ENCODE measurements at places on chromosomes 2 and 18.
A peak's percentile ranks its signal among the peaks of the same experiment; 100 is the strongest.

GRCh38 chr2:110852541-110853263 is 120.3 kb downstream of the ACOXL start:
- no peak for DNase-seq

DNA sequence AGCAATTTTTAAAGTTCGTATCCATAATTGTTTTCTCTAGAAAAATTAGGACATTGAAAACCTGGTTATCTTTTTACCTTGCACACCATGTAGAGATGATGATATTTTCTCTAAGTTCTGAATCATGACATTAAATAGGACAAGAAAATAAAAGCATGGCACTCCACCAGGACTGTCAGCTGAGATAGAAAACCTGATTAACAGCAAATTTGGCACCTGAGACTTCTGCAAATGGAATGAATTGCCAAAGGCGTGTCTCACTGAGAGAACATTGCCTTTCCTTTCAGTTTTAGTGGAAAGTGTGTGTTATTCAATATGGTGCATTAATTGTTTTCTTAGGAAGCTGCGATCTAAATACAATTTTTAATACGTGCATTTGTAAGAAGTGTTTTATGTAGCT is 164.7 kb downstream of the LRRC30 start:
- DNase-seq, result no peak

DNA sequence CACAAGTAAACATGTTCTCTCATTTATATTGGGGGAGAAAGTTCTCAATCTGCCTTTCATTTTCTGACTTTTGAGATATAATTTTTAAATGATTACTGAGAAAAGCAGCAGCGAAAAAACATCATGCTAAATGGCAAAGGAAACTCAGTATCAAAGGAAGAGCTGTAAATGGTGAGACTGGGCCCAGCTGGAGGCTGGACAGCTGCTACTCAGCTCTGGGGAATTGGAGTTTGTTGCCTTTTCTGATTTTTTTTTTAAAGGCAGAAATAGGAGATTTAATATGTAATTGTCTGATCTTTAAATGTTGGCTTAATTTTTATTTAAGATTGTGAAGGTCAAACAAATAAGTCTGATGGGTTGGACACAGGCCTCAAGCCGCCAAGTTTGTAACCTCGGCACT is 137.1 kb upstream of the TACR1 start:
- no peak for DNase-seq

DNA sequence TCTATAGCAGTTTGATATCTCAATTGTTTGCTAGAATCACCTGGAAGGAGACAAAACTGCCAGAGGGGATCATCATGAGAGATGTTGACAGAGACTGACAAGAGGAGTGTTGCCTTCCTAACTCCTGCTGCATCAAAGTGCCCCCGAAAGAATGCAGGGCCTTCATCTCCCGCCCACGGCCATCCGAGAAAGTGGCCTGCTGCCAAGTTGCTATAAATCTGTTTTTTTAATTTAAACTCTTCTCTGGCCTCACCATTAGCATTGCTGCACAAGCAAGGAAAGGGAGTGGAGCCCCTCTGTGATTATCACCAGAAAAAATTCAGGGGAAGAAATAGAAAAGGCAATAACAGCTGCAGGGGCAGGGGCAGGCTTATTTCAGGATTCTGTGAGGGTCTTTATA is 238.1 kb upstream of the EPHA4 start:
- no peak for DNase-seq

GRCh38 chr2:71679491-71679890 is 226.1 kb downstream of the DYSF start:
- no peak for DNase-seq

- DNase-seq, result no peak
Observed at GRCh38 chr2:202721621-202722020, 86.9 kb downstream of the FAM117B start.

DNA sequence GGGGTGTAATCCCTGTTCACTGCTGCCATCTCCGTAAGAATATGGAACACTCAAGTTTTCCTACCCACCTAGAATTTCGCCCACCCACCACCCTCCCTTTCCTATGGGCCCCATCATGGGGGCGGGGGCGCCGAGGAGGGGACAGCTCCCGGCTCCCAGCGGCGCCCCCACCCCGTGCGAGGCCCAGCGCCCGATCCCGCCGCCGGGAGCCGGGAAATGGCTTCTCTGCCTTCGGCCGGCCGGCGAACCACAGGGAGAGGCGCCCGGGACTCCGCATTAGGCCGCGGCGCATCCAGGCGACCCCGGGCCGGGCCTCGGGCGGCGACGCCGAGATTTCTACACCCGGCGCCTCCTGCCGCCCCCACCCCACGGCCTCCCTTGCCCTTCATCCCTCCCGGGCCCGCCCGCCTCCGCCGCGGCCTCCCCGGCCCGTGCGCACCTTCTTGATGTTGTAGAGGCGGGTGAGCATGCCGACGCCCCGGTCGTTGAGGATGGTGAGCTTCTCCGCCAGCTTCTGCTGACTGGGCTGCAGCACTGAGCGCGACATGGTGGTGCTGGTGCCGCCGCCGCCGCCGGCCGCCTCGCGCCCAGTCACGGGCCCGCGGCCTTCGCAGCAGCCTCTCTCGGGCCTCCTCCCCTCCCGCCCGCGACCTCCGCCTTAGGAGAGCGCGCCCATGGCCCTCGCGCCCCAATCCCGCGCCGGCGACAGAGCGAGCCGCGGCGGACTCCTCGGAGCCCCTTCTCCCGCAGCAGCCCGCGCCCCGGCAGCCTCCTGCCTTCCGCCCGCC is 510 bp downstream of the NCKAP1 start:
- peak; percentile 75 for DNase-seq

DNA sequence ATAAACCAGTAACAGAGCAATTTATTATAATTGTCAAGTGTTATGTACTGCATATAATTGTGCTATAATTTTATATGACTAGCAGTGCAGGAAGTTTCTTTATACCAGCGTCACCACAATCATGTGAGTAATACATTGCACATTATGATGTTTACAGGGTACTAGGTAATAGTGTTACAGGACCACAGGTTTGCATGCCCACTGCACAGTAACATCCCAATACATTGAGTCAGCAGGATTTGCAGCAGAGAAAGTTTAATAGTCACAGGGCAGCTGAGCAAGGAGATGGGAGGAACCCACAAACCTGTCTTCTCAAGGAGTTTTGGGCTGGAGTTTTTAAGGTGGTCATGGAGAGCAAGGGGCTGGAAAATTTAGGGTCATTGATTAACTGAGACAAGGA is 1042.9 kb upstream of the ACVR2A start:
- no peak for DNase-seq

DNA sequence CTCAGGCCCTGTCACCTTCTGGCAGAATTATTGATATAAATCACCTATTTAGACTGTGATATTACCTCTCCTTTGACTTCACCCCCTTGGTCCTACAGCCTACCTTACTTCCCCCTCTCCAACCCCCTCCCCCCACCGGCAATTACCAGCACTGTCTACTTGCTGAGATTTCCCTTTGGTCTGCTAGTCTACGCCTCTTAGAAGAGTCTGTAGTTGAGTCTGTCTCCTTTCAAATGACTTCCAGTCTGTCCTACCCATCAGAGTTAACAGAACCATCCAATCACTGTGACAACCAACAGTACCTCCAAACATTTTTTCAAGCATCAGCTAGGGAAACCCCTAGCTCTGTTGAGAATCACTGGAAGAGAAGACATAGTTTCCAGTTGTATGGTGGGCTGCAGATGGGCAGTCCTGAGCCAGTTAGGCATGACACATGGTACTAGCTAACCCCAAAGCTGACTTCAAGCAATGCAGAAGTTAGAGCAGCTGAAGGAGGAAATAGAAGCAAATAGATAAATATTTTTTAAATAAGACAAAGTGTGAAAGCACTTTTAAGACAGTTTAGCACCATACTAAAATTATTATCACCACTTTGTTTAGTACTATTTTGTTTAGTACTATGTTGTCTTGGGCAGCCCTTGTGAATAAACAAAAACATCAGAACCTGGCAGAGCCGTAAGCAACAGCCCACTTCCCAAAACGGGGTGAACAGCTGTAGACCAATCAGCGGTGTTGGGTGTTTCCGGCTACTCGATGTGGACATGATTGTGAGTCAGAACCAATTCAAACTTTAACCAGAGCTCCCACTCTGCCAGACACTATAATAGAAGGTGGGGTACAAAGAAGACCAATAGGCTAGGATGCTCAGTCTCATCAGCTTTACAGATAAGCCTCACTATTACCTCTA is 2.7 kb upstream of the ASNSD1 start:
- DNase-seq, result no peak

- DNase-seq, result no peak
Observed at GRCh38 chr18:1505856-1506255, 601.2 kb downstream of the ADCYAP1 start.

DNA sequence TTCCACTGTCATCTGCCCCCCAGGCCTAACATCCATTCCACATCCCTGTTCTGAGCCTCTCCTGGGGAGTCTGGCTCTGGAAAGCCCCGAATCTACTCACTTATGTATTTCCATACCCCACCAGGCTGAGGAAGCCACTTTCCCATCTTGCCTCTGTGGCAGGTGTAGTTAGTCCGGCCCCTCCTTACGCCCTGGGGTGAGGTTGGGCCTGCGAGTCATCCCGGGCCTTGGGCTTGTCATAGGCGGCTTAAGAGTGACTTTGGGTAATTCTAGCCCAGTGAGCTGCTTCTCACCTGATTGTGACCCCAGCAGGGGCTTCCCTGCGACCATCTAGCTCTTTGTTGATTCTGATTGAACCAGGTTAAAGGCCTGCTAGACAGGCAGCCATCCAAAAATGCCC is 21.1 kb downstream of the PCARE start:
- DNase-seq, result no peak

GRCh38 chr2:226544596-226545210 is 254.9 kb downstream of the IRS1 start:
- no peak for DNase-seq

DNA sequence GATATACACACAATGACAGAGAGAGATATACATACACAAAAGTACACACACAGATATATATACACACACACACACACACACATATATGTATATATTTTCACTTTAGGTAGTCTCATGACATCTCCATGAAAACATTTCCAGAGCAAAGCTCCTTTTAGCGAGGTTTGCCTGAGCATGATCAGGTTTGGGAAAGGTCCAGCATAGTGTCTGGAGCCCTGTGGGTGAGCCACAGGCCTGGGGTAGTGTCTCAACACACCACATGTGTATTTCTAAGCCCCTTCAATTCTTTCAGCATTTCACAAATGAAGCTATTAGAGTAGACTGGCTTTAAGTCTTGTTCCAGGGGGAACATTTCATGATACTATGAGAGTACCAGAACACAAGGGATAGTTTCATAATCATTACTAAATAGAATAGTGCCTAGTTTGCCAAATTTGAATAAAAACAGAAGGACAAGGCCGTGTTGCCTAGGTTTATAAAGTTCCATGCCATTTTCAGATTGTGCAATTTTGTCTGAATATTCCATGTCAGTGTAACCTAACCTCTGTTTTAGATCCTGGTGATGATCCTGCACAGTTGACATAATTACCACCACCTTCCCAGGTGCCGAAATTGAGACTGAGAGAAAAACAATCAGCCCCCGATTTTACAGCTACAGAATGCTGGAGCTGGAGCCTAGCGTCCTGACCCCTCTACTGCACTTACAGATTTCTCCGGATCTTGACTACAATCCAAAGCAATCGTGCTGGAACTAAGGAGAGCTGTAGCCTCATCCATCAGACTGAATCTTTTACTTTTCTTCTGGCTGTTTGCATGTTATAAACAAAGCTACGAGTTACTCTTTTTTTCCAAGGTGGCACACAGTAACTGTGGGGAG is 332.7 kb downstream of the CYRIA start:
- DNase-seq, result no peak

GRCh38 chr2:175309799-175310198 is 128.3 kb upstream of the ATP5MC3 start:
- peak; percentile 73 for DNase-seq

GRCh38 chr2:238820916-238821315 is 27.0 kb upstream of the TWIST2 start:
- no peak for DNase-seq

- DNase-seq, result no peak
Observed at GRCh38 chr18:74817576-74817975, 219.9 kb downstream of the ZNF407 start.

- no peak for DNase-seq
Observed at GRCh38 chr2:38526195-38526594, 76.5 kb downstream of the HNRNPLL start.

DNA sequence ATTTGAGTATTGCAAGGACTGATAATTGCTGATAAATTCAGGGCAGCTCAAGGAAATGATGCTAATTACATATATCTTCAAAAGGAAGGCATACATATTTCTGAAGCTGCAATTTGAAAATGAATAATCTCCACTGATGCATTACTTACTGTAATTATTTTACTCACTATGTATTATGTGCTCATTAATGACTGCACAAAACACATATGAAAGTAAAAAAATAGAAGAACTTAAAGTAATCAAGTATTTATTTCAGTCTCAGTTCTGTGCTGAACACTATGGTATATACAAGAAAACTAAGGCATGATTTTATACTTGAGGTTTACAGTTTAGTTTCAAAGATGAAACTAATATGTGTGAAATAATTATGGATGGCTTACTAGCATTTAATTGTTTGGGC is 9.3 kb downstream of the ACTR3 start:
- no peak for DNase-seq

- peak; percentile 61 for DNase-seq
Observed at GRCh38 chr18:9961041-9961440, 47.2 kb downstream of the VAPA start.

DNA sequence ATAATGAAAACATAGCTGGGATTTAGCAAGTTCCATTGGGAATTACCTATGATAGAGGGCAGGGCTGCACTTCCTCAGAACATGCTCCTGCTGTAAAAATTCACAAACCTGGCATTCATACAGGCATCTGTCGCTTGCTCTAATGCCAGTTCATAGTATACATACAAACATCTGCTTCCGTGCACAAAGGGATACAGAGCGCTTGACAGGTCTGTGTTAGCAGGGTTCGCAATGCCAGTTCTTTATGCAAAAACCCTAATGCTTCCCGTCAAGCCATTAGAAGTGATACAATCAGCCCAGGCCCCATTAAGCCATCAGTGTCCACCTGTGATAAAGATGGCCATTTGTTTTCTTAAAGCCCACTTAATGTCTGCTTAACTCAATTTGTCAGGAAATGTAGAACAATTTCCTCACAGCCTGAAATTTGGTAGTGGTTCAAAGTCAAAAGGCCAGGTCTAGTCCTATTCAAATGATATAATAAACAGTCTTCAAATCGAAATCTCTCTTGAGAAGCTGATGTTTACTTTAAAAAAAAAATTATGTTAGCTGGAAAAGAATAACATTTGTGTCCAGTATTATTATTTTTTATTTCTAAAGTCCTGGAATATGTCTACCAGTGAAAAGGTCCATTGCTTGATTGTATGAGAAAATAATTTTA is 556.3 kb downstream of the ARHGAP15 start:
- DNase-seq, result no peak

GRCh38 chr2:207861789-207862188 is 92.1 kb upstream of the FZD5 start:
- no peak for DNase-seq

GRCh38 chr2:181106789-181107627 is 126.6 kb downstream of the UBE2E3 start:
- DNase-seq, result peak; percentile 38
